Body of pancreas (tissue), 4 donors: ENCODE measurements at places on chromosomes 7 and 10.

- no peaks in the 10 kb centered on the region for H3K27me3 ChIP-seq
- H3K27ac ChIP-seq: no peak overlapping the region
- no peaks in the 10 kb centered on the region for H3K4me1 ChIP-seq
- no peaks in the 10 kb centered on the region for H3K36me3 ChIP-seq
These were observed 29.1 kb downstream of the ERCC6 start for GRCh38 chr10:49509771-49510303.

DNA sequence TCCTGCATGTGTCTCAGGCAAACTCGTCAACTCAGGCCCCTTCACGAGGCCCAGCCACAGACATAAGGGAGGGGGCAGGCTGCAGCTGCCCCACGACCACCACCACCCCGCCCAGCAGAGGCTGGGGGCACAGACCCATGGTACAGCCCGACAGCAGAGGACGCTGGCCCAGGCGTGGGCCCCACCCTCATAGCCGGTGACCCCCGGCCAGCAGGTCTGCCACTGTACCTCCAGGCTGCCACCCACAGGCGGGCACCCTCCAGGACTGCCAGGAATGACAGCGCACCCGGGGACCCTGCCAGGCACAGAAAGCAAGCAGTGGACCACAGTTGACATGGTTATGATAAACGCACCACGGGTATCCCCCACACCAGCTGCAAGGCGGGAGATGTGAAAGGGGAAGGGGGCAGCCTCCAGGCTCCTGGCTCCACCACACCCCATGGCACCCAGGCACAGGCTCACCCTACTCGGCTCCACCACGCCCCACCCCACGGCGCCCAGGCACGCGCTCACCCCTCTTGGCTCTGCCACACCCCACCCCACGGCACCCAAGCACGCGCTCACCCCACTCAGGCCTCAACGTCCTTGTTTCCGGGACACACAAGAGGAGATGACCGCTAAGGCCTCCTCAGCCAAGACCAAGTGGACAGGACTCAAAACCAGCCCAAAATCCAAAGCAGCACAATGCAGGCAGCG is 135.9 kb downstream of the MAD1L1 start:
- H3K36me3 ChIP-seq: no peaks in the 10 kb centered on the region
- H3K4me1 ChIP-seq: no peaks in the 10 kb centered on the region
- no peak overlapping the region for H3K4me3 ChIP-seq

- H3K36me3 ChIP-seq: no peaks in the 10 kb centered on the region
- DNase-seq: peak; percentile 15
- peak overlapping the region; percentile 67 for H3K4me3 ChIP-seq
- no peaks in the 10 kb centered on the region for H3K27me3 ChIP-seq
- H3K4me1 ChIP-seq: peaks cover 40% of the 10 kb centered on the region
These were observed 1.3 kb downstream of the LCOR start for GRCh38 chr10:96833220-96834001.

DNA sequence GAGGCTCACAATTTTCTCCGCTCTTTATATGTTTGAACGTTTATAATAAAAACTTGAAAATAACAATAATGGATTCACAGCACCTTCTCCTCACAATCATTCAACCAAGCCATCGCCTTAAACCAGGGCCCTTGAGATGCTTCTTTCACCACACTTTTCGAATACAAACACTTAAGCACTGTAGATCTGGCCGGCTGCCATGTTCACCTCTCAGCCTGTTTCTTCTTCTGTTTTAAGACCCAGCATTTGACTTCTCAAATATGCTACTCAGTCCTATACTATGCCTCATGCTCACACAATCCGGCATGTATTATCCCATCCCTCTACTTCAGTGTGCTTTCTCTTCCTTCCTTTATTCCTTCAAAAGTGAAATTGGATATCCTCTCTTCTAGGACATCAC is 280.6 kb downstream of the TFEC start:
- H3K27ac ChIP-seq: no peak overlapping the region
- H3K27me3 ChIP-seq: no peaks in the 10 kb centered on the region
- no peak overlapping the region for H3K4me3 ChIP-seq
- no peaks in the 10 kb centered on the region for H3K4me1 ChIP-seq
- peak; percentile 12 for DNase-seq

- H3K4me3 ChIP-seq: no peak overlapping the region
- H3K27ac ChIP-seq: no peak overlapping the region
- no peaks in the 10 kb centered on the region for H3K4me1 ChIP-seq
These were observed 23.1 kb upstream of the STEAP4 start for GRCh38 chr7:88329532-88330463.

- no peak overlapping the region for H3K27ac ChIP-seq
- H3K36me3 ChIP-seq: peaks cover 9% of the 10 kb centered on the region
- H3K4me3 ChIP-seq: no peak overlapping the region
- no peaks in the 10 kb centered on the region for H3K27me3 ChIP-seq
These were observed 39.5 kb downstream of the ACSM6 start for GRCh38 chr10:95233377-95234034.

DNA sequence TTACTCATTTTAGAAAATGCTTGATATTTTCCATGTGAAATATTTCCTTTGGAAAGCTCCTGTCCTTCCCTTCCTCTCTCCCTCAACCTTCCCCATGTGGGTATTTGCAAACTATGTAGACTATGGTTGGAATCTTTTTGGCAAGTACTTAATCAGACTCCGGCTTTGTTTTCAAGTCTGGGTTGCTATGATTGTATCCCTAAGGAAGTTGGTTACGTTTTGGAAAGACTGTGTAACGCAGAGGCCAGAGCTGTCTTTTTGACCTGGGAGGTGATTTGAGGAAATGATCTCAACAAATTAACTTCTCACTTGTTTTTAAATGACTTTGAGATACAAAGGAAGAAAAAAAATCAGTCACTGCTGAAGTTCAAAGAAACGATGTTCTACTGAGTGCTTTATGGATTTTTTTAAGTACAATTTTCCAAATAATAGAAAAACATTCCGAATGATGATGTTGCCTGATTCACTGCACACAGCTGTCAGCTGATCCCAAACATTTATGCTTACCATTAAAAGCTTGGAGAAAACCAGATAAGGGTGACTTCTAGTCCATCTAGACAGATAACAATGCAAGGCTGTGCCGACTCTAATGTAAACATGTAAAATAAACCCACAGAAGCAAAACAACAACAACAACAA is 145.5 kb upstream of the CELF2 start:
- H3K27me3 ChIP-seq: no peaks in the 10 kb centered on the region
- H3K36me3 ChIP-seq: no peaks in the 10 kb centered on the region
- no peak for DNase-seq
- H3K4me3 ChIP-seq: no peak overlapping the region
- H3K4me1 ChIP-seq: no peaks in the 10 kb centered on the region

DNA sequence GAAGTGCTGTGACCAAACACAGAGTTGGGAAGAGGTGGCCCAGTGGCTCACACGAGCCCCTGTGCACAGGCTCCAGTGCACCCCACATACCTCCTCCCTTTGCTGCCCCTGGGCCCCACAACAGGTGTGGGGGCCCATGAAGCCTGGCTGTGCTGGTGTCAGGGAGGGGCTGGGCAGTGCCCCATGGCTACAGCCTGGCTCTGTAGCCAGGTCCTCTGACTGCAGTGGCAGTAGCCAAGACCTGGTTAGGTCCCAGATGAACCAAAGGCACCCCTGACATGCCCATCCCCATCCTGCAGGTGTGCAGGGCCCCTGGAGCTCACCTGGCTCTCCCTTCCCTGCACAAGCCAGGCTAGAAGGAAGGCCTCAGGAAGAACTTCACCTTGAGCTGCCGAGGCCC is 176.3 kb downstream of the GRID1 start:
- H3K4me1 ChIP-seq: no peaks in the 10 kb centered on the region
- no peak overlapping the region for H3K27ac ChIP-seq
- DNase-seq: no peak
- no peaks in the 10 kb centered on the region for H3K36me3 ChIP-seq
- H3K4me3 ChIP-seq: no peak overlapping the region
- no peaks in the 10 kb centered on the region for H3K27me3 ChIP-seq

- no peak for DNase-seq
- H3K4me3 ChIP-seq: no peak overlapping the region
- no peaks in the 10 kb centered on the region for H3K4me1 ChIP-seq
- no peaks in the 10 kb centered on the region for H3K27me3 ChIP-seq
These were observed 61.3 kb upstream of the PTN start for GRCh38 chr7:137404660-137405317.

DNA sequence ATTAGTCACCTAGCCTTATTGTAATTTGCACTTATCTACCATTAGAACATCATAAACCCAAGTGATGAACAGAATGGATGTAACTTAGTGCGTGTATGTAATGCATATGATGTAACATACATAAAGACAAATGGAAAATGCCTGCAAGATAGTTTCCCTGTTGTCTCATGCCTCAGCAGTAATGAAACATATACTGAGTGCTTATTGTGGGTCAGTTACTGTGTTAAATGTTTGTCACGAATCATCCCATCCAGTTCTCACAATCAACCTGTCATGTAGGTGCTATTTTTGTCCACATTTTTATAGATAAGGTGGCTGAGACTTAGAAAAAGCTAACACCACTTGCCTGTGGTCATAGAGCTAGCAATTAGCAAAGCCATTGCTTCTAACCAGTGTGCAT is 350.8 kb downstream of the AUTS2 start:
- no peak overlapping the region for H3K27ac ChIP-seq
- no peak for DNase-seq
- H3K4me3 ChIP-seq: no peak overlapping the region
- H3K4me1 ChIP-seq: no peaks in the 10 kb centered on the region
- H3K36me3 ChIP-seq: no peaks in the 10 kb centered on the region

DNA sequence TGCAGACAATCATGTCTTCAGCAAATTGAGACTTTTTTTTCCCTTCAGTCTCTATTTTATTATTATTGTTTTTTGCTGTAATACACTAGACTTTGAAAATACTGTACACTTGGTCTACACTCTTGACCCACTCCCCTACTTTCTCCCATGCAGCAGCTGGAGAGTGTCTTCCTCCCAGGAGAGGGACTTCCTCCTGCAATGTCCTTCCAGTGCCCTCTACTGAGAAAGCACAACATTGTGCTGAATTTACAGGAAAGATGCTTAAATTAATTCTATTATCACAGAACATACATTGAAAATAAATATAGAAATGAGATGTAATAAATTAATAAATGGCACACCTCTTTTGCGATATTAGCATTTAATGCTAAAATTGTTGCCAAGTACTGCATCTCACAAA is 411.3 kb downstream of the CCSER2 start:
- no peak overlapping the region for H3K27ac ChIP-seq
- no peak for DNase-seq
- H3K27me3 ChIP-seq: no peaks in the 10 kb centered on the region
- H3K4me1 ChIP-seq: no peaks in the 10 kb centered on the region

GRCh38 chr7:2612445-2613097 is 19.2 kb upstream of the TTYH3 start:
- DNase-seq: no peak
- H3K36me3 ChIP-seq: no peaks in the 10 kb centered on the region
- H3K4me3 ChIP-seq: no peak overlapping the region
- H3K27ac ChIP-seq: no peak overlapping the region
- H3K27me3 ChIP-seq: no peaks in the 10 kb centered on the region
- peaks cover 15% of the 10 kb centered on the region for H3K4me1 ChIP-seq

DNA sequence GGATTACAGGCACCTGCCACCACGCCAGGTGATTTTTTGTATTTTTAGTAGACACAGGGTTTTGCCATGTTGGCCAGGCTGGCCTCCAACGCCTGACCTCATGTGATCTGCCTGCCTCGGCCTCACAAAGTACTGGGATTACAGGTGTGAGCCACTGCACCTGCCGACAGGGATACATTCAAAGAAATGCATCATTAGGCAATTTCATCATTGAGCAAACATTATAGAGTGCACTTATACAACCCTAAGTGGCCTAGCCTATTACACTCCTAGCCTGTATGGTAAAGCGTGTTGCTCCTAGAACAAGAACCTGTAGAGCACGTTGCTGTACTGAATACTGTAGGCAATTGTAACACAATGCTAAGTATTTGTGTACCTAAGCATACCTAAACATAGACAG is 350.3 kb downstream of the GALNT17 start:
- no peak overlapping the region for H3K27ac ChIP-seq
- DNase-seq: no peak
- H3K27me3 ChIP-seq: no peaks in the 10 kb centered on the region
- peaks cover 15% of the 10 kb centered on the region for H3K4me1 ChIP-seq

- H3K27me3 ChIP-seq: no peaks in the 10 kb centered on the region
- no peak for DNase-seq
- no peak overlapping the region for H3K4me3 ChIP-seq
- peak overlapping the region; percentile 40 for H3K27ac ChIP-seq
- peaks cover 42% of the 10 kb centered on the region for H3K4me1 ChIP-seq
- no peaks in the 10 kb centered on the region for H3K36me3 ChIP-seq
These were observed 18.4 kb downstream of the TRIM24 start for GRCh38 chr7:138478499-138478908.

DNA sequence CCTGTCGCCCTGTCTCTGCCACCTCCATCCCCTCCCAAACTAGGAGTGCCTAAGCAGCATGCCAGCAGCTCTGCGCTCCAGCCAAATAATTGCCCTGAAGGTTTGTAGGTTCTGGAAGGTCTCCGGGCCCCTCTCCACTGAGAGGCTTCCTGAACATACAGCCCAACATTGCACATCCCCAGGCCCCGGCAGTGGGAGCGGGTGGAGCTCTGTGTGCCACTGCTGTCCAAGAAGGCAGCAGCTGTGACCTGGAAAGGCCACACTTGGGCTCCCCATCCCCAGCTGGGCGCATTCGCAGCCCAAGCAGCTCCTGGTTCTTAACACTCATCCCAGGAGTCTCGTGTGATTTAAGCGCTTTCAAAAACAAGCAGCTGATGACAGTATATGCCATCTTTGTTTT is 95.7 kb downstream of the COL13A1 start:
- no peak overlapping the region for H3K27ac ChIP-seq
- no peaks in the 10 kb centered on the region for H3K27me3 ChIP-seq
- H3K36me3 ChIP-seq: no peaks in the 10 kb centered on the region
- H3K4me3 ChIP-seq: no peak overlapping the region
- DNase-seq: no peak

- H3K4me3 ChIP-seq: no peak overlapping the region
- H3K36me3 ChIP-seq: no peaks in the 10 kb centered on the region
- no peak overlapping the region for H3K27ac ChIP-seq
- no peaks in the 10 kb centered on the region for H3K4me1 ChIP-seq
- no peaks in the 10 kb centered on the region for H3K27me3 ChIP-seq
- peak; percentile 4 for DNase-seq
These were observed 103.0 kb upstream of the LSM8 start for GRCh38 chr7:118080947-118081346.

GRCh38 chr7:75621124-75621523 is 117.6 kb downstream of the HIP1 start:
- H3K4me1 ChIP-seq: no peaks in the 10 kb centered on the region
- H3K36me3 ChIP-seq: no peaks in the 10 kb centered on the region
- H3K27me3 ChIP-seq: no peaks in the 10 kb centered on the region
- DNase-seq: no peak
- no peak overlapping the region for H3K27ac ChIP-seq

GRCh38 chr10:33265621-33266020 is 68.8 kb downstream of the NRP1 start:
- H3K4me1 ChIP-seq: peaks cover 38% of the 10 kb centered on the region
- H3K36me3 ChIP-seq: no peaks in the 10 kb centered on the region
- H3K27ac ChIP-seq: no peak overlapping the region
- DNase-seq: peak; percentile 66

GRCh38 chr7:112025556-112025955 is 180.6 kb downstream of the DOCK4 start:
- no peaks in the 10 kb centered on the region for H3K36me3 ChIP-seq
- H3K4me1 ChIP-seq: no peaks in the 10 kb centered on the region
- no peak for DNase-seq
- no peak overlapping the region for H3K4me3 ChIP-seq
- H3K27ac ChIP-seq: no peak overlapping the region
